Natural killer cell (primary cell): ENCODE measurements at places on chromosomes 4 and X. TPM values are rescaled to one million over a fixed set of nuclear protein-coding genes. Genes with fewer than 3 reads are reported as not detected.

The F9 gene
- not detected for total RNA-seq

DNA sequence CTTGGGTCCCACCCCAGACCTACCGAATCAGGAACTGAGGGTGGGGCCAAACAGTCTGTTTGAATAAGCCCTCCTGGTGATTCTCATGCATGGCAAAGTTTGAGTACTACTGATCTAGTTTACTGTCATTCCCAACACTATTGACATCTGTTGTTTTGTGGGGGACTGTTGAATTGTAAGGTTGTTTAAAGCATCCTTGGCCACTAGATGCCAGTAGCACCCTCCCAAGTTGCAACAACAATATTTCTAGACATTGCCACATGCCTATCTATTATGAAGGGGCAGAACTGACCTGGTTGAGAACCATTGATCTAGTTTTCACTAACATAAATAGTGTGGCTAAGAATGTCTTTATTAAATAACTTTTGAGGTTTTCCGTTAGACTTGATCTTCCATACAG lies 15.1 kb downstream of the TAF9B start:
- DNase-seq, result no peak

DNA sequence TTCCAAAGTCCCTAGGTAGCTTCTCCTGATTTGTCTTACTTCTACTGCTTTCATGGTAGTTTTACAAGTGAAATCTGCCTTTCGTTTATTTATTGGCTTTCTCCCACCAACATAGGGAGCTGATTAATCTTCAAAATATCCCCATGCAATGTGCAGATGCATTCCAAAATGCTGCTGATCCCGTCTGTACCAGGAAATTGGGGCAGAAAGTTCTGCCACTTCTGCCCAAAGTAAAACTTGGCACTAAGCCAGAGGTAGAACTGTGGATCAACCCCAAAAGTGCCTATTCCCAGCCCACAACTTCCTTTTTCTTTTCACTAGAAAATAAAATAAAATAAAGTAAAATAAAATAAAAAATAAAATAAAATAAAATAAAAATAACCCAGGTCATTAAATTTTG lies 47.3 kb upstream of the PPARGC1A start:
- DNase-seq, result no peak

- no peak for DNase-seq
Measured at GRCh38 chrX:46325312-46325877, 219.8 kb downstream of the ZNF674 start.

- no peak for DNase-seq
Measured at GRCh38 chrX:140434347-140434746, 70.5 kb downstream of the SOX3 start.

The SRPX2 gene
- total RNA-seq, result not detected

- DNase-seq, result no peak
Measured at GRCh38 chr4:18932730-18933339, 911.3 kb upstream of the LCORL start.

The MAGED4 gene
- total RNA-seq, result 0.43 TPM

The SERPINA7 gene
- not detected for total RNA-seq

DNA sequence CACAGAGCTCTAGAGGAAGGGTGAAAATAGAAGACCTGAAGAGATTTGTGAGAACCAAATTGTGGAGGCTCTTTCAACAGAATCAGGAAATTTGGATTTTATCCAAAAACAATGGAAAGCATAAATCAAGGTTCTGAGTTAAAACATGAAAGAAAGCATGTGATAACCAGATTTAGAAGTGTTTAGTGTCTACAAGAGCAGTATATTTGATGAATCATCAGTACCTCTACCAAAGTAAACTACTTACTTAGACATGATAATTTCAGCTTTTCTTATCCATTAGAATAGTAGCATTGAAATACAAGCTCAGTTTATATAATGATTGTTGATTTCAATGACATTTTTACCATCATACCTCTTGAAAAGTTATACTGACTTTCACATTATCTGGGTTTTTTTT lies 25.9 kb upstream of the INTU start:
- no peak for DNase-seq

DNA sequence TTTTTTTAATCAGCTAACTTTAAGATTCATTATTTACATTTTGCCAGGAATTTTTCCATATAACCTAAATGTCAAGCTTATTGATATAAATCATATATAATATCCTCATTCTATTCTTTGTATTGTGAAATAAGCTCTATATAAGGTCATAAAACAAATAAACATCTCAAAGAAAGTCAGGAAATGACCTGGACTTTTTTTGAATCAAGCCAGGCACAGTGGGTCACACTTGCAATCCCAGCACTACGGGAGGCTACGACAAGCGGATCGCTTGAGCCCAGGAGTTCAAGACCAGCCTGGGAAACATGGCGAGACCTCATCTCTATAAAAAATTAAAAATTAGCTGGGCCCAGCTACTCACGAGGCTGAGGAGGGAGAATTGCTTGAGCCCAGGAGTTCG lies 88.9 kb downstream of the RBM47 start:
- no peak for DNase-seq

DNA sequence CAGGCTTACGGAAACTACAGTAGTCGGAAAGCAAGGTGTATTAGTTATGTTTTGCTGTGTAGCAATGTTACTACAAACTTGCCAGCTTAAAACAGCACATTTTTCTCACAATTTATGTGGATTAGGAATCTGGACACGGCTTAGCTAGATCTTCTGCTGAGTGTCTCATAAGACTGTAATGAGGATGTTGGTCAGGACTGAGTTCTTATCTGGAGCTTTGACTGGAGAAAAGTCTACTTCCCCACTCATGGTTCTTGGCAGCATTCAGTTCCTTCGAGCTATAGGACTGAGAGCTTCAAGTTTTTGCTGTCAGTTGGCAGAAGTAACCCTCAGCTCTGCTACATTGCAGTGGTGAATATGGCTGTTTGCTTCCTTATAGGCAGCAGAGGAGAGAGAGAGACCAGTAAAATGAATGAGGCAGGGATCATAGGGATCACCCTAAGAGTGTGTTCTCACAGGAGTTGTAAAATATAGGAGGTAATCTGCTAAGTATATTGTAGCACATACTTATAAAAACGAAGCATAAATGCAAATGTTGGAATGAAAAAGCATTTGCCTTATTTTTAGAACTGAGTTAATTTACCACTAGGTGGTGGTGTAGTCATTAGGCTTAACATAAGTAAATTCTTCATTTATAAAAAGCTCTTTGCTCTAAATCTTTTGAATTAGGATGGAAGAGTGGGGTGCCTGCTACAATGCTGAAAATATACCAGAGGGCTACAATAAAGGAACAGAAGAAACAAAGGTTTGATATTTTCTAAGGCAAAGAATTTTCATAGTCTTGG lies 38.6 kb downstream of the ALG13 start:
- DNase-seq, result no peak

GRCh38 chrX:34300871-34301270 lies 168.8 kb upstream of the FAM47A start:
- peak; percentile 1 for DNase-seq

- DNase-seq, result no peak
Measured at GRCh38 chrX:107421337-107421861, 28.1 kb upstream of the FRMPD3 start.

- DNase-seq, result peak; percentile 71
Measured at GRCh38 chrX:19904778-19905367, 17.5 kb upstream of the SH3KBP1 start.
